MG63 (cell line): ENCODE measurements at places on chromosomes 3 and 15. TPM values are rescaled to one million over a fixed set of nuclear protein-coding genes. Genes with fewer than 3 reads are reported as not detected.
A peak's percentile ranks its signal among the peaks of the same experiment; 100 is the strongest.

DNA sequence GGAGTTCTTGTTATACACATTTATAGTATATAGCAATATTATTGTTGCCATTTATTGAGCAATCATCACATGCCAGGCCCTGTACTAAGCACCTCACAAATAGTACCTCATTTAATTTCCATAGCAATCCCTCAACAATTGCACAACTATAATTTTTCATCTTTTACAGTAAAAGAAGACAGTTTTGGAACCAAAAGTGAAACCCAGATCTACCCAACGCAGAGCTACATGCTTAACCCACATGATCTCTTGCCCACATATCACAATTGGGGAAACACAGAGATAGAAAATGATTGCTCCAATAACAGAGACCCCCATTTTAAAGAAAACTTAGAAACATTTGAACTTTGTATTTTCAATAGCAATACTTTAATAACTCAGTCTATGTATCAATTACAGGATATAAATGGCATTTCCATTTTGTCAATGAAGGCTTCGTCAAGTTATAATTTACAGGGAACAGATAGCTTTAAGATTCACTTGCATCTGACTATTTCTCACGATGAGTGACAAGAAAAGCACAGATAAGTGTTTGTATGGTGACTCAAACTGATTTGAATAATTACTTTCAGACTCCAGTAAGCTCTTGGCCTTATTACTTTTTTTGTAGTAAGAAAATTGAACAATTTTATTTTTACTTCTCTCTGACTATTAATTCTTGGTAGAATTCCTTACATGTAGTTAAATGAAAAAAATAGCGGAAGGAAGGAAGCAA, 38.7 kb upstream of the CCDC50 start:
- no peak for DNase-seq

The LRRK1 gene
- 4.4 and 10.4 TPM in 2 replicates for total RNA-seq

The HRG gene
- not detected in 2 replicates for total RNA-seq

GRCh38 chr3:123618768-123619484, 34.1 kb upstream of the HACD2 start:
- peak; percentile 72 for DNase-seq

- DNase-seq, result no peak
Measured at GRCh38 chr3:97927704-97928103, 44.5 kb downstream of the RIOX2 start.

- no peak for DNase-seq
Measured at GRCh38 chr3:23876923-23877322, 39.9 kb downstream of the NKIRAS1 start.

GRCh38 chr3:109268181-109268580, 48.1 kb downstream of the DPPA2 start:
- DNase-seq, result peak; percentile 23

The GRK7 gene
- total RNA-seq, result not detected in 2 replicates

DNA sequence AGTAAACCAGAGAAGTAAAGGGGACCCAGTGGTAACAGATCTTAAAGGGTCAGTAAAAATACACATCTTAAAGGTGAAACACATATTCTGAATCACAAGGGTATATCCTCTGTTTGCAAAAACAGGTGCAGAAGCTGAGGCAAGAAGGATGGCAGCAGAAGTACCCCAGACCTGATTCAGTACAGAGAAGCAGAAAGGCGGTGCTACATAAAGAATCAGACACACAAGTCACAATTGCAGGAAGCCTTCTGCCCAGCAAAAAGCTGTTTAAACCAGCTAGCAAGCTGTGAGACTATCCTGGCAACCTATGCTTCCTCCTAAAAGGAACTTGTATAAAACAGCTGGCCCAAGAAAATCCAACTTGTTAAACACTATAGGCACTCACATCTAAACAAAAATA, 49.4 kb downstream of the ZNF280D start:
- no peak for DNase-seq

The SCAP gene
- total RNA-seq, result 27.8 and 51.0 TPM in 2 replicates

- peak; percentile 73 for DNase-seq
Measured at GRCh38 chr3:24288496-24289236, 206.0 kb downstream of the THRB start.

DNA sequence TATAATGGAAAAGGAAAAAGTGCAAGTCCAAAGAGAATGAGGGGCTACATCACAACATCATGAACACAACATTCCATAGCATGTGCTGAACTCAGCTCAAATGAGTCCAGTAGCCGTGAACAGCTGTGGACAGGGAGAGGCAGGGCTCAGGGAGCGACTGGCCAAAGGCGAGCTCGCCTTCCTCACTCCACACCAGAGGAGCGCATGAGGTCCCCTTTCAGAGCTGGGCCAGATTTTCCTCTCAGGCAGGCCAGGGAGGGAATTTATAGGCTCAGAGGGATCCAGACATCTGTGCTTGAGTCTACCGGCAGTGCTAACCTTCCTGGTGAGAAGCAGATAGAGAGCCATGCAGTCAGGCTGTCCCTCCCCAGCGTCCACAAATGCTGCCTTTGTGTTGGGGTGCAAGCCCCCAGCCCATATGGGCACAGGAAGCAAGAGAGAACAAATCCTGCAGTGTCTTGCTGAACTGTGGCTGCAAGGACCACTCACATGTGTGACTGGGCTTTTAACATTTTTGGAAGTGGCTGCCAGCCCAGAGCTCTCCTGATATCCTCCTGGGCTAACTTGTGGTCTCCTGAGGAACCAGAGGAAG, 32.5 kb downstream of the ARHGEF3 start:
- no peak for DNase-seq

The TTLL13 gene
- 0.07 TPM in 1 of 2 replicates, not detected in the other for total RNA-seq

DNA sequence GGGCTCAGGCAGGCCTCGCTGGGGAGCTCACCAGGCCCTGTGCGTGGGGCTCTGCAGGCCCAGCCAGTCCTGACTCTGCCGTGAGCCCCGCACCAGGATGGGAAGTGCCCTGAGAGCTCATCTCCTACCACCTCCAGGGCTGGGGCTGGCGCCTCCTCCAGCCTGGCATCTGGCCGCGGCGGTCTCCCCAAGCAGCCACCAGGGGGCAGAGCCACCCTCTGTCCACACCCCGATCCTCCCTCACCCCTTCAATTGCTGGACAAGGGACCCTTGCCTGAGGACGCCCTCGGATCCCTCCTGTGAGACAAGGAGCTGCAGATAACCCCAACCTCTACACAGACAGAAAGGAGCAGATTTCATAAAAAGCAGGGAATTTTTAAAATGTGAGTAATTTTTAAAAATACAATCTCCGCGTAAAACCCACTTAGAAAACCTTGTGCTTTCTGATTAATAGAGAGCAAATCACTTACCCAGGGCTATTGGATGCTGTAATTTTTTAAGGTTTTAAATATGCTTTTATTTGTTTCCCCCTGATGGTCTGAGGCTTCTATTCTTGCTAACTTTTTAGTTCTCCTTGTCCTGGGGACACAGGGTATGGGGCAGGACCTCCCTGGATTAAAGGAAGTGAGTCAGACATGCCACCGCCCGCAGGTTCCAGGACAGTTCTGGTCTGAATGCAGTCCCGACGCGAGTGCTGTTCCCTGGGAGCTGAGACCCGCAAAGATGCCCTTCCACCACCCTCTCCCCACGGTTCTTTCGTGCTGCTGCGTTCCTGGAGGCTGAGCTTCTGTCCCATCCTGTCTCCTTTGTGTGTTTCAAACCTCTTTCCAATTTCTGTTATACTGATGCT, 52.3 kb upstream of the CHRNA7 start:
- peak; percentile 57 for DNase-seq

The CNTN6 gene
- not detected in 2 replicates for total RNA-seq

GRCh38 chr15:35330048-35330695, 215.8 kb downstream of the DPH6 start:
- no peak for DNase-seq

The TRIM42 gene
- total RNA-seq, result not detected in 2 replicates

GRCh38 chr15:71256934-71257664, 141.8 kb downstream of the THSD4 start:
- DNase-seq, result no peak

- peak; percentile 32 for DNase-seq
Measured at GRCh38 chr15:72271895-72272212, 500 bp downstream of the PARP6 start.

DNA sequence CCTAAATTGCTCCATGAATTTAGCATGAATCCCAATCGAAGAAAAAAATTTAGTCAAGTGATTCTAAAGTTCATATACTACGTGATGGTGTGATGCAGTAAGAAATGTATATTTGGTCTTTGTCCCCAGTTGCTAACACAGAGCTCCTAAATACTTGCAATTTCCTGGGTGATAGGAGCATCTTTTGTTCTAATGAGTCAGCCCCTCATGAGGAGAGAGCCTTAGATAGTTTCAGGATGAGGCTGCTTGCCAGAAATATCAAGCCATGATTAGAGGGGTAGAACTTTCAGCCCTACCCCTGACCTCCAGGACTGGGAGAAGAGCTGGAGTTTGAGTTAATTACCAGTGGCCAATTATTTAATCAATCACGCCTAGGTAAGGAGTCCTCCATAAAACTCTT, 170.2 kb downstream of the PDE8A start:
- DNase-seq, result no peak

The EDC3 gene
- 18.2 and 22.1 TPM in 2 replicates for total RNA-seq

DNA sequence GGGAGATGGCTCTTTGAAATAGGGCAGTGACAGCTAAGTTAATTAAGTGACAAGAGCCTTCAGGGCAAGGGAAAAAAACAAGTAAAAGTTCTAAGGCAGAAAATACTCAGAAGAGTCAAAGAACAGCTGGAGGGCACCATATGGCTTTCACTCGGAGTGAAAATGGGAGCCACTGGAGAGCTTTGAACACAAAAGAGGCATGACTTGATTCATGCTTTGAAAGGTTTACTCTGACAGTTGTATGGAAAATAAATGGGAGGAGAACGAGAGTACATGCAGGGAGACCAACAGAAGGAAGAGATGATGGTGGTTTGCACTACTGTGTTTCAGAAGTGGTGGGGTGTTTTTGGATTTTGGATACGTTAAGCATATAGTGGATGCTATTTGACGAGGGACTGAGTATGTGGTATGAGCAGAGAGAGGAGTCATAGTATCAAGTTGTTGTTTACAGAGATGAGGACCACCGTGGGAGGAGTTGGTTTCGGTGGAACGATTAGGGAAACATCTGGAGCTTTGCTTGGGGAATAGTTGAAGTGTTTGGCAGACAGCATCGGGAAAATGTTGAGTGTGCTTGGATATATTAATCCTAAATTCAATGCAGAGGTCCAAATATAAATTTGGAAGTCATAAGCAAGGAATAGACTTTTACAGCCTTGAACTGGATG, 411.5 kb downstream of the GABRG3 start:
- no peak for DNase-seq

DNA sequence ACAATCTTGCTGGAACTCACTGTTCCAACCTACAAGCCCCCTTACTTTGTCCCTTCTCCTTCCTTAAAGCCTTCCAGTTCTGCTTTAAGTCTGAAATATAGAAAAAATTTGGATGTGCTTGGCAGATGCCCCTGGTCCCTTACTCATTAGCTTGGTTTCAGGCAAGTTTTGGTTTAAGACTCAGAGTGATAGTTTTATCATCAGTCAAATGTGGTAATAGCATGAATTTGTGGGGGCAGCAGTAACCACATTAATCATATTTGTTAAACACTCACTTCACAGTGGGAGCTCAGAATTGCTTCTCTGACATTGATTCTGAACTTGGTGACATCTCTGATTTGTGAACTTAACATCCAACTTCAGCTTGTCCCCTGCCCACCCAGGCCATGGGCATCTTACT, 58.3 kb upstream of the ALDH1A3 start:
- DNase-seq, result no peak

The CLDN18 gene
- total RNA-seq, result not detected in 2 replicates

- DNase-seq, result no peak
Measured at GRCh38 chr3:142844339-142844977, 44.4 kb downstream of the PCOLCE2 start.

- no peak for DNase-seq
Measured at GRCh38 chr3:10140996-10141546, 507 bp upstream of the VHL start.

GRCh38 chr15:41558400-41559238, at the start of gene TYRO3:
TYRO3 (plus strand) TSS chr15:41559212; CDS start chr15:41559258, 46 bp downstream.
- peak; percentile 68 for DNase-seq

- no peak for DNase-seq
Measured at GRCh38 chr3:82198009-82198408, 436.6 kb upstream of the GBE1 start.

DNA sequence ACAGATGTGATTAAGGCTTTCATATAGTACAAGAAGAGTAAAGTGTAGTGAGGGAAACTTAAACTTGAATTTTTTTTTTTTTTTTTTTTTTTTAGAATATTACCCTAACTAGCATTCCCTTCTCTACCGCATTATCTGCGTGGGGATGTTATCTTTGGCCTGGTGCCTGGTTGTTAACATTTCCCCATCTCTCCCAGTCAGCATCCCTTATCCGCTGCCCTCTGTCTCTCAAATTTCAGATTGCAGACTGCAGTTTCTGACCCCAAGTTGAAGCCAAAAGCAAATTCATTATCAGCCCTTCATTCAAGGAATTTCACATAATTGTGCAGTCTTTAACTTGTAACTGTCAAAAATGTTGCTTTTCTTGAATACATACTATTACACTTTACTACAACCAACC, 353.0 kb downstream of the PLOD2 start:
- peak; percentile 12 for DNase-seq

The ADAMTS7 gene
- total RNA-seq, result 3.3 and 10.7 TPM in 2 replicates

The IL17RB gene
- 0.89 and 2.4 TPM in 2 replicates for total RNA-seq

The COLQ gene
- not detected in 2 replicates for total RNA-seq

DNA sequence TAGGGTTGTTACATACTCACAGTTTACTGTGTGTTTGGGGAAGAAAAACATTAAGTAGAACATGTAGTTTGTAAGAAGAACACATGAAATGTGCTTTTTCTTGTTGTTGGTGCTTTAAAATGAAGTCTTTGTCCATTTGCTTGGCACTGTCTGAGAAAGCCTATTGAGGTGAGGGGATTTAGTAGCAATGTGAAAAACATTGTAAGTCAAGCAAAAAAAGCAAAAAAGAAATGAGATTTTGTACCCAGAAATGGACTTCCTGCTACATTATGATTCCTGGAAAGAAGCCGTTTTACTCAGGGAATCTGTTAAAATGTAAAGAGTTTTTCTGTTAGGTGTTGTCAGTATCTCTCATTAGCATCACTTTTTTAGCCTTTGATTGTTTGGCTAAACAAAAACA, 59.9 kb downstream of the KAT2B start:
- DNase-seq, result no peak

- no peak for DNase-seq
Measured at GRCh38 chr3:172397716-172398405, 50.4 kb downstream of the GHSR start.

DNA sequence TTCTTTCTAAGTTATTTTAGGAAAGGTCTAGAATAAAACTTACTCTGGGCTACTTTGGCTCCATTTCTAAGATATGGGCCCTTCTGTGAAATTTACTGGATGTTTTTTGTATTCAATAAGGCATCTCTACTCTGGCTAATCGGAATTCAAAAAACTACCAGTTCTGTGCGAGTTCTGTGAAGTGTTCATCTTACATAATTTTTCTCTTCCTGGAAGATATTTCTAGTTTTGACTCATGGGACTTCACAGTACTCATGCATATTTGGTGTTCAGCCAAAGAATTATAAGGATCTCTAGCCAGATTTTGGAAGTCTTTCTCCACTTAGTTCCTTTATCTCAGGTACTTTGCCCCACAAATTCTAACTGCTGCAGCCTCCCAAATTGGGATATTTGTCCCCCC, 46.4 kb upstream of the MBNL1 start:
- no peak for DNase-seq

GRCh38 chr3:46615050-46615775, 2.9 kb downstream of the FAM240A start:
- DNase-seq, result no peak
